GOT3 (cell line): ENCODE measurements at places on chromosomes 3 and 15.

- DNase-seq = no peak
Observed at GRCh38 chr3:151226088-151226563, 23.1 kb upstream of the GPR171 start.

- no peak for DNase-seq
Observed at GRCh38 chr3:9147215-9147895, 102.1 kb downstream of the SRGAP3 start.

GRCh38 chr15:48557335-48557734, 88.2 kb downstream of the FBN1 start:
- DNase-seq = no peak

GRCh38 chr3:179949869-179950268, 86.9 kb downstream of the PEX5L start:
- DNase-seq = no peak

DNA sequence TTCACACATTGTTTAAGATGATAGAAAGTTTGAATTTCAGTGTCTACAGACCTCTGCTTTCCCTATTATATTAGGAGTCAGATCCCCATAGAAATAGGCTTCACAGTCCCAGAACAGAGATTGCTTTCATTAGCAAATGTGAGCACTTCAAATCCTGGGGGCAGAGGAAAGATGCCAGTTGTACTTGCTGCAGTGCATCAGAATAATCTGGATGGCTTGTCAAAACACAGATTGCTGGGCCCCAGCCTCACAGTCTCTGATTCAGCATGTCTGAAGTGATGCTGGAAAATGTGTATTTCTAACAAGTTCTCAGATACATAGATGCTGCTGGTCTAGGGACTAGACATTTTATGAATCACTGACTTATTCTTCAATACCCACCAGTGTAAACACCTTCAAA, 375.2 kb downstream of the FGF12 start:
- DNase-seq = no peak

- no peak for DNase-seq
Observed at GRCh38 chr15:28269097-28269496, 52.9 kb downstream of the HERC2 start.

- no peak for DNase-seq
Observed at GRCh38 chr15:67176195-67176971, 78.1 kb downstream of the AAGAB start.

DNA sequence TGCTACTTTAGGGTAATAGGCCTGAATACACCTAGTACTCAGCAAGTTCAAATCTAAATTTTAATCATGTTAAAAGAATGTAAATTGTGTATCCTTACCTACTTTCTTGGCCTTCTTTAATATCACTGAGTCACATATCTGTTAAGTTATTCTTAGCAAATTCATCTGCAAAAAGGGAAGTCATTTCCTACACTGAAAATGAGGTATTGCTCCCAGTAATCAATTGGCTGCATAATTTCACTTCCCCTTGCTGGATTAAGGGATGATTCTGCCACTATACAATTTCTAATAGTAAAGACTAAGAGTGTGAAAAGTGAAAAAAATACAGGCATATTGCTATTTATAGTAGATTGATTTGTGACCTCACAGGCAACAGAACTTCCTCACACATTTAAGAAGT, 47.8 kb downstream of the CCDC54 start:
- no peak for DNase-seq

GRCh38 chr15:57915827-57916531, 149.5 kb downstream of the ALDH1A2 start:
- no peak for DNase-seq

GRCh38 chr15:36053746-36054145, 507.8 kb upstream of the DPH6 start:
- no peak for DNase-seq
